Heart right ventricle (tissue), 16 donors: ENCODE measurements at places on chromosomes 2 and 18. TPM values are rescaled to one million over a fixed set of nuclear protein-coding genes. Genes with fewer than 3 reads are reported as not detected.

DNA sequence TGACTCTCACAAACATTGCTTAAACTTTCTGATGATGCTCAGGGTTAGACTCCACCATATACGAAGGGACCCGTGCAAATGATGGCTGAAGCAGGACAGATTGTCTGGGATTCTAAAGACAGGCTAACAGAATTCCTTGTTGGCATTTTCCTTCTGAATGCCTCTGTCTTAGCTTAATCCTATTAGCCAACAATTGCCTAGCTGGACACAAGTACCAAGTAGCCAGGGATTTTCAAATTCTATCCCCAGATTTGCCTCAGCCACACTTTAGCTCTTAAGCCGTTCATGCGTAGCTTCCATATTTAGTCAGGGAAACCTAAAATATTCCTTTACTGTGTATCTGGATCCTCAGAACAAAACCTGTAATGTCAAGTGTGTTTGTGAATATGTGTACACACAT is 40.0 kb downstream of the COL4A3 start:
- H3K36me3 ChIP-seq = no peaks in the 10 kb centered on the region
- no peak for DNase-seq
- no peak overlapping the region for H3K4me3 ChIP-seq
- H3K27ac ChIP-seq = no peak overlapping the region
- no peaks in the 10 kb centered on the region for H3K27me3 ChIP-seq

DNA sequence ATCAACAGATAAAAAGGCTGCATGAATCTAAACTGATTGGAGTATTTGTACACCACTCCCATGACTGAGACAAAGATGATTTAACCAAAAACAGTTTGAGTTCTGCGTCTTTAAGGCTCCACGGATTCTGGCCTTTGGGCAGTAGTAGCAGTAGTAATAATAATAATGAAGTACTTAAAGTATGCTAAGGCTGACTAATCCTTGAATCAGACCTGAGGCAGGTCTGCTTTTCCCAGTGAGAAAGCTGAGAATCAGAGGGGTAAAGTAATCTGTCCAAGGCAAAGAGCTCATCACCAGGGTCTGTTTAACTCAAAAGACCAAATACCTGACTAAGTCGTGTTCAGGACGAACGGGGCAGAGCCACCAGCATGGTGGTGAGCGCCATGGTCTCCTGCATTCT is 61.4 kb downstream of the ID2 start:
- peaks cover 82% of the 10 kb centered on the region for H3K36me3 ChIP-seq
- no peak overlapping the region for H3K27ac ChIP-seq
- no peaks in the 10 kb centered on the region for H3K27me3 ChIP-seq
- no peak for DNase-seq
- H3K4me3 ChIP-seq = no peak overlapping the region

DNA sequence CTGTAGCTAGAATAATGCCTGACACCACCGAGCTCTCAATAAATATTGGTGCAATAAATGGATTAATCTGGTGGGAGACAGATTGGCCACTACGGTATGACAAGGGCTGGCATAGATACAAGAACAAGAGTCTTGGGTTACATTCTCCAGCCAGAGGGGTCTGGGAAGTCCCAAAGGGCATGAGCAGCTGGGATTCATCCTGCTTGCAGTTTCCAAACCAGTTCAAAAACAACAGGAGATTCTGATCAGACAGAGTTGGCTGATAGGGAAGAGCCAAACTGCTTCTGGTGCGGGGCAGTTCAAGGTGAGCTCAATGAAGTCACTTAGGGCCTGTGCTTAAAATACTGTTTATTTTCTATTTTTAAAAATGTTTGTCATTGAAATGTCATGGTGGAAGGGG is 266.9 kb downstream of the TNS1 start:
- peaks cover 49% of the 10 kb centered on the region for H3K4me1 ChIP-seq
- no peaks in the 10 kb centered on the region for H3K36me3 ChIP-seq
- H3K4me3 ChIP-seq = no peak overlapping the region
- DNase-seq = no peak
- no peak overlapping the region for H3K27ac ChIP-seq

DNA sequence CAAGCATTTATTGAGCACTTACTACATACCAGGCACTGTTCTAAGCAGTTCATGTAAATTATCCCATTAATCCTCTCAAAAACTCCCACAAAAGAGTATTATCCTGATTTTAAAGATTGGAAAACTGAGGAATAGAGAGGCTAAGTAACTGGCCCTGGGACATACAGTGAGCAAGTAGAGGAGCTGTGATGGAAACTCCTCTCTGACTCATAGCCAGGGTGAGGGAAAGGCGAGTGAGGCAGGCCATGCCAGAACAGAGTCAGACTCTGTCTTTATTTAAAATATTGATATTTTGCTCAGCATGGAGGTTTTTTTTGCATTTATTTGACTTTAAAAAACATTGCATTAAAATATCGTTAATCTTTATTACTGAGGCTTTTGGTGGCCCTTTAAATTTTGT is 208.0 kb downstream of the LOXHD1 start:
- no peak for DNase-seq
- H3K4me3 ChIP-seq = no peak overlapping the region
- no peaks in the 10 kb centered on the region for H3K27me3 ChIP-seq
- H3K36me3 ChIP-seq = peaks cover 12% of the 10 kb centered on the region
- H3K27ac ChIP-seq = no peak overlapping the region
- no peaks in the 10 kb centered on the region for H3K4me1 ChIP-seq

DNA sequence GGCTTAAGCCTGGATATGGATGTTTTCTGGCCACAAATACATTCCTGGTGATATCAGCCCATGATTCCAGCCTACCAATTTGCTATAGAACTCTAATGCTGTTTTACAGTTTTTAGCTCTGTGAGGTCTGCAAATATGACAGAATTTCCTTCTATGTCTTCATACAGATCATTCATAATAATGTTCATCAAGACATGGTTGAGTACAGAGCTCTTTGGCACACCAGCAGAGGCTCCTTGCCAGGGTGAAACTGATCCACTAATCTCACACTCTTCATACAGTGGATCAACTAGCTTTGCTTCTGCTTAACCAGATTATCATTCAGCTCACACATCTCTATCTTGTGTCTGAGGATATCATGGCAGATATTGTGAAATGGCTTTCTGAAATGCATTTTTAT is 672.1 kb downstream of the STK39 start:
- no peaks in the 10 kb centered on the region for H3K27me3 ChIP-seq
- no peaks in the 10 kb centered on the region for H3K4me1 ChIP-seq
- H3K36me3 ChIP-seq = no peaks in the 10 kb centered on the region

DNA sequence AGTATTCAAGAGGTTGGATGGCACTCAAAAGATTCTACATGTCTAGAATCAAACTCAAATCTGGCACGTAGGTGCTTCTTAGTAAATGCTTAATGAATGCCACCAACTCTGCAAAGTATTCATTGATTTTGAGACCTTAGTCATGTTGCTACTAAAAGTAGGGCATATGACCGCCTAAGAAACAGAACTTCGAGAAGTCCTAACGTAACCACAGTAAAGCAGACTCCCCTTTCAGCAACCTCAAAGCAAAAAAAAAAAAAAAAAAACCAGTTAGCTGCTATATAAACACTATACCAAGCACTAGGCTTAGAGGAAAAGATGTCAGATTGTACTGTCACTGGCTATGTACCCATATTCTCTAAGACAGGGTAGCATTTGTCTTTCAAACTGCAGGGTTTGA is 33.9 kb downstream of the PTCD3 start:
- no peaks in the 10 kb centered on the region for H3K4me1 ChIP-seq
- H3K27me3 ChIP-seq = no peaks in the 10 kb centered on the region
- no peak overlapping the region for H3K27ac ChIP-seq
- H3K36me3 ChIP-seq = no peaks in the 10 kb centered on the region
- DNase-seq = no peak

GRCh38 chr2:207796585-207797350 is 27.1 kb upstream of the FZD5 start:
- H3K27me3 ChIP-seq = no peaks in the 10 kb centered on the region
- H3K4me1 ChIP-seq = peaks cover 16% of the 10 kb centered on the region
- H3K27ac ChIP-seq = peak overlapping the region; percentile 28
- H3K36me3 ChIP-seq = no peaks in the 10 kb centered on the region
- no peak for DNase-seq

DNA sequence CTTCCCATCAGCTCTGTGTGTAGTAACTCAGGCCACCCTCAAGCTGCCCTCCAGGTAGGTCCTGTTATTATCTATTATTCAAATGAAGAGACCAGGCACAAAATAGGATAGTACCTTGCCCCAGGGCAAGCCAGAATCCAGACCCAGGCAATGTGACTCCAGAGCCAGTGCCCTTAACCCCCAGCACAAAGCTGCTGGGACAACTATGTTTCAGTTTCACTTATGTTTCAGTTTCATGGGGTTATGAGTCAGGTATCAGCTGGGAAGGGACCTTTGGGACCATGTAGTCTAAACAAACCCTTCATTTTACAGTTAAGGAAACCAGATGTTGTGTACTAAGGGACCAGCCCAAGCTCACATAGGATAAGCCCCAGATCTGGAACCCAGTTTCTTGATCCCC is 10.0 kb downstream of the HK2 start:
- H3K36me3 ChIP-seq = no peaks in the 10 kb centered on the region
- H3K4me3 ChIP-seq = no peak overlapping the region
- no peak for DNase-seq
- no peaks in the 10 kb centered on the region for H3K27me3 ChIP-seq
- H3K27ac ChIP-seq = peak overlapping the region; percentile 82

DNA sequence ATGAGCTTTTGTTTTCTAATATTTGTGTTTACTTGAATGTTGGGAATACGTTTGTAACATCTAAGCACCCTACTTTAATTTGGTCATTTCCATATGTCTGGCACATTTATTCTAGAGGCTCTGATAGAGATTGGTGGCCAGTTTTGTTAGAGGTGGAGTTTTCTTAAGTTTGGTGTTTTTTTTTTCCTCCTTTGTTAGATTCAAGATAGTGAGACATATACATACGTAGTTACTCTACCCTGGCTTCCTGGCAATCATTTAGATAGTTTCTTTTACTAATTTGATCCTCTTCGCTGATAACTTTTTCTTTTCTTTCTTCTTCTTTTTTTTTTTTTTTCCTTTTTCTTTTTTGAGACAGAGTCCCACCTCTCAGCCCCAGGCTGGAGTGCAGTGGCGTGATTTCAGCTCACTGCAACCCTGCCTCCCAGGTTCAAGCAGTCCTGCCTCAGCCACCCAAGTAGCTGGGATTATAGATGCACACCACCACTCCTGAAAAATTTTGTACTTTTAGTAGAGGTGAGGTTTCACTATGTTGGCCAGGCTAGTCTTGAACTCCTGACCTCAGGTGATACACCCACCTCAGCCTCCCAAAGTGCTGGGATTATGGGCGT is 26.6 kb downstream of the SMCHD1 start:
- DNase-seq = no peak
- H3K4me3 ChIP-seq = no peak overlapping the region
- H3K27me3 ChIP-seq = no peaks in the 10 kb centered on the region
- no peaks in the 10 kb centered on the region for H3K36me3 ChIP-seq
- no peak overlapping the region for H3K27ac ChIP-seq

Gene REG3A
- not detected for total RNA-seq

Gene GALNT3
- not detected for total RNA-seq

Gene MEMO1
- total RNA-seq = 59.2 TPM

Gene EPC2
- total RNA-seq = 16.9 TPM

Gene RND3
- 23.7 TPM for total RNA-seq

Gene ACADL
- 0.76 TPM for total RNA-seq

Gene HSBP1L1
- 5.4 TPM for total RNA-seq
